ENCODE measurements at places on chromosomes 7 and 10.

- DNase-seq = no peak
These were observed at the start of gene MEOX2 for GRCh38 chr7:15686295-15686956. Gene MEOX2, minus strand, starts transcription at chr7:15686683. Its CDS starts 281 bp downstream, at chr7:15686402.

- DNase-seq = no peak
These were observed 31.9 kb downstream of the ANXA11 start for GRCh38 chr10:80173466-80173865.

DNA sequence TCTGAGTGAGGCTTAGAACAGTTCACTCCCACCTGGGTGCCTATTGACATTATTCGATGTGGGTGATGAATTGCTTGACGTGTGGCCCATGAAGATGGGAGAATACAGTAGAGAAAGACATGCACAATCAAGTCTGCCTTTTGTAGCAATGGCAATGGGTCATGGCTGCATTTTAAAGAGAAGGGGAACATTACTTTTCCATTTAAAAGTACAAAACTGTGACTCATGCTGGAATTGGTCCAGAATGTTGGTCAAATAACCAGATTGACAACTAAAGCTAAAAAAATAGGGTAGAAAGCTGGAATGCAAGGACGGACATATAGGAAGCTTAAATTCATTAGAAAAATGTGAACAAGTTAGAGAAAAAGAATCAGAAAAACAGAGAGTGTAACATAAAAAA lies 104.1 kb upstream of the SLC25A13 start:
- DNase-seq = no peak

GRCh38 chr10:42979181-42979580 lies 97.7 kb upstream of the RET start:
- DNase-seq = no peak

- DNase-seq = no peak
These were observed 26.3 kb downstream of the CFAP70 start for GRCh38 chr10:73332379-73332778.
